Naive B cell (primary cell): ENCODE measurements at places on chromosomes 12 and 14.

DNA sequence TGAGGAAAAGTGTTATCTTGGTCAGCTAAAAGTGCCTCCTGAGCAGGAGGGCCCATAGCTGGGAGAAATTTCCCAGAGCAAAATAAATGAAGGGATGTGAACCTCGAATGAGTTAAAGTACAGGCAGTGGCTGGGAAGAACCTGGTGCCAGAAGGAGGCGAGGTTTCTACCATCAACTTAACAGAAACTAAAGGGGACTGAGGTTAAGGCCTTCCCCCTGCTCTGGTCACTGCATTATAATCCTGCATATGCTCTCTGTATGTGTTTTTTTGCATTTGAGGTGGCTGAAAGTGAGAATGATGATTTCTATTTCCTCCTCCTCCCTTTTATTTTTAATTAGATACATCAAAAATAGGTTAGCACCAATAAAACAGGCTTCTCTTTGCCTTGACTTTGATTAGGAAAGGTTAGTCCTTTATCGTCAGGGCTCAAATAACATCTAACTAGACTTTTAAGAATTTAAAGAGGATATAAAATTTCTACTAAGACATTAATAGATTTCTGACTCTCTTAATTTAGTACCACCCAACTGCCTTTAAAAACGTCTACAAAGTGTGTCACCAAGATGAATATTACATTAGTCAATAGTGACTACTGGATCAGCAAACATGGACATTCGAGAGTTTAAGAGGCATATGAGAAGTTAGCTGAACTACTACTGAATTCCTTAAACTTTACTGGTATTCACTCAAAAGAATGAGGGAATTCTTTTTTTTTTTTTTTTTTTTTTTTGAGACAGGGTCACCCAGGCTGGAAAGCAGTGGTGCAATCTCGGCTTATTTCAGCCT, 49.2 kb downstream of the GALNT4 start:
- H3K27me3 ChIP-seq: no peaks in the 10 kb centered on the region
- peak overlapping the region; percentile 76 for H3K27ac ChIP-seq
- H3K4me1 ChIP-seq: peaks cover 5% of the 10 kb centered on the region
- no peaks in the 10 kb centered on the region for H3K36me3 ChIP-seq

DNA sequence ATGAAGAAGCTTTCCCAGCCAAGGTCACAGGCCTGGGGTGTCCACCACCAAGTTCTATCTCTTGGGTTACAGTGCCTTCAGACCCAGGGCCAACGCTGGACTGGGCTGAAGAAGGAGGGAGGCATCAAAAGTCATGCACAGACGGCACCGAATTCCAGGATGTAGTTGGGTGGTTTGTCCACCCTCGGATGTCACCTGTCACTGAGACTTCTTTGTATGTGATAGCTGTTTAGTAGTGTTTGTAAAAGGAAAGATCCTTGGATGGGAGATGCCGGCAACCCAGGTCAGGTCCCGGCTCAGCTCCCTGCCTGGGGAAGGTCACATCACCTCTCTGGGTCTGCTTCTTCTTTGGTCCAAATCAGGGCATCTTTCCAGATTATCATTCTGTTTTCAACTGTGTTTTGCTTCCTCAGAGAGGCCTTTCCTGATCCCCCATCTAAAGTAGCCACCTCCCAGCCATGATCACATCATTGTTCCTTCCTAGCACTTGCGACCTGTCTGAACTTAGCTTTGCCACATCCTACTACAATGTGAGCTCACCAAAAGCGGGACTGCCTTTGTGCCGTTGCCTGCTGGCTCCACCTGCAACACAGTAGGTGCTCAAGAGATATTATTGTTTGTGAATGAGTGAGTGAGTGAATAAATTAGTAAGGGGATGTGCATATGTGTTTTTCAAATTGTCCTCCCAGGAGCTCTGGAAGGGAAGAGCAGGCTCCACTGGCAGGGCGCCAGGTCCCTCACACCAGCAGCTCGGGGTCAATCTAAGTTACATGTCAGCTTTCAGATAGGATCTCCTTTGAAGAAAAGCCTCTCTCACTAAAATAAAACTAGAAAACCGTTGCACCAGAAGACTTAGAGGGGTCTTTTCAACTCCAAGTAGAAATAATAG, 2.1 kb downstream of the TSPAN11 start:
- no peak overlapping the region for H3K4me3 ChIP-seq
- H3K36me3 ChIP-seq: no peaks in the 10 kb centered on the region
- peaks cover 70% of the 10 kb centered on the region for H3K27me3 ChIP-seq
- no peaks in the 10 kb centered on the region for H3K4me1 ChIP-seq
- DNase-seq: no peak
- no peak overlapping the region for H3K27ac ChIP-seq

DNA sequence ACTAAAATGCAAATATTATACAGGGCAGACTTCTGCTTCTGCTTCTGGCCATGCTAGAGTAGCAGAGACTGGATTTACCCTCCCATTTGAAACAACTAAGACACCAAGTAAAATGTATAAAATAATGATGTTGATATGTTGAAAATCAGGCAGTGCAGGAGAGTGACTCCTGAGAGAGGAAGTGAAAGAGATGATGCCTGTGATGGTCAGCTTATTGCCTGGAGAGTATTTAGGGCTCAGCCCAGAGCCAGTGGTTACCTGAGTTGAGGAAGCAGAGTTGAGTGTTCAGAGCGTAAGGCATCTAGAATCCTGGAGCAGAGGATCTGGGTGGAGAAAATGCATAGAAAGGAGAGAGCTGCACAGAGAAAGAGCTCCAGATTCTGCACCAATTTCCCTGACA, 131.8 kb upstream of the C14orf180 start:
- H3K27ac ChIP-seq: no peak overlapping the region
- H3K36me3 ChIP-seq: peaks cover 25% of the 10 kb centered on the region
- DNase-seq: no peak
- peaks cover 26% of the 10 kb centered on the region for H3K27me3 ChIP-seq
- H3K4me3 ChIP-seq: no peak overlapping the region

DNA sequence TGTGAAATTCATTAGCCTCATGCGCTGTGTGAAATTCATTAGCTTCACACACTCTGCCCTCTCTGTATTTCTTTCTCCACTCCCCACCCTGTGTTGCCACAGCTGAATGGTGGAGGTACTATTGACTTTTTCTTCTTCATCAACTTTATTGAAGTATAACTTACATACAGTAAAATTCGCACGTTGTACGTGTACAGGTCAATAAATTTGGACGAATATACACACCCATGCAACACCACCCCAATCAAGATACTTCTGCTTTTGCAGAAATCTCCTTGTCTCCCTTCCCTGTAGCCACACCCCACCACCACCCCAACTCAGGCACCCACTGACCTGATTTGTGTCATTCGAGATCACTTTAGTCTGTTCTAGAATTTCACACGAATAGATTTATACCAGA, 51.8 kb downstream of the FBXL14 start:
- H3K4me1 ChIP-seq: no peaks in the 10 kb centered on the region
- peaks cover 40% of the 10 kb centered on the region for H3K27me3 ChIP-seq
- no peak for DNase-seq
- no peaks in the 10 kb centered on the region for H3K36me3 ChIP-seq
- H3K27ac ChIP-seq: no peak overlapping the region

DNA sequence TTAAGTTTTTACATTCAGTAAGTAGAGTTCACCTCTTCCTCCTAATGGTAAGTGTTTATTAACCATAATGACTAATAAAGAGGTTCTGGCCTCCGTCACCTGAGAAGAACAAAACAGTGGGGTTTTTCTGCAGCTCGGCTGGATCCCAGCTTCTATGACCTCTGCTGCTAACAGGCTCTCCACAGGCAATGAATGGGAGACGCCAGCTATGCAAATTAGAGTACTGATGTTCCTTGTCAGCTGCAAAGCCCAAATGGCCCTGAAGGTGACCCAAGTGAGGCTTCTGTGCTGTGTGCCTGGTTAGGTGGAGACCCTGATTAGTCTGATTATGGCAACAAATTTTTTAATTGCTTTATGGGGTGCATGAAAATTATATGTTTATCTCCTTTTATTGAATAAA, 218.1 kb downstream of the APAF1 start:
- H3K4me3 ChIP-seq: no peak overlapping the region
- no peak for DNase-seq
- no peak overlapping the region for H3K27ac ChIP-seq
- H3K27me3 ChIP-seq: no peaks in the 10 kb centered on the region

DNA sequence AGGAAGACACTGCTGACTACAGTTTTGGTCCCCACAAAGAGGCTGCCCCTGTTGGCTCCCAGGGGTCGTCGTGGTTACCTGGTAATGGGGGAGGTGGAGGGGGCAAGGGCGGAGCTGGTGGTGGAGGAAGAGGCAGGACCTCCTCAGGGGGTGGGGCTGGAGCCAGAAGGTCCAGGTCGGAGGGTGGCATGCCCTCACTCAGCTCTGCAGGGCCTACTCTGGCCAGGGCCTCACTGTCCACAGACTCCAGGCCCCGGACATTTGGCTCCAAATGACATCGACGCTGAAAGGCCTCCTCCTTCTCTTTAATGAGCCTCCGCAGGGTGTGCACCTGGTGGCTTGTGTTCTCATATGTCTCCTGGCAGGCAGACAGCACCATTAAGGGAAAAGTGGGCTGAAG, 28.5 kb downstream of the PRPF40B start:
- no peak overlapping the region for H3K27ac ChIP-seq
- peaks cover 38% of the 10 kb centered on the region for H3K4me1 ChIP-seq
- no peaks in the 10 kb centered on the region for H3K27me3 ChIP-seq
- no peak for DNase-seq
- H3K4me3 ChIP-seq: no peak overlapping the region

DNA sequence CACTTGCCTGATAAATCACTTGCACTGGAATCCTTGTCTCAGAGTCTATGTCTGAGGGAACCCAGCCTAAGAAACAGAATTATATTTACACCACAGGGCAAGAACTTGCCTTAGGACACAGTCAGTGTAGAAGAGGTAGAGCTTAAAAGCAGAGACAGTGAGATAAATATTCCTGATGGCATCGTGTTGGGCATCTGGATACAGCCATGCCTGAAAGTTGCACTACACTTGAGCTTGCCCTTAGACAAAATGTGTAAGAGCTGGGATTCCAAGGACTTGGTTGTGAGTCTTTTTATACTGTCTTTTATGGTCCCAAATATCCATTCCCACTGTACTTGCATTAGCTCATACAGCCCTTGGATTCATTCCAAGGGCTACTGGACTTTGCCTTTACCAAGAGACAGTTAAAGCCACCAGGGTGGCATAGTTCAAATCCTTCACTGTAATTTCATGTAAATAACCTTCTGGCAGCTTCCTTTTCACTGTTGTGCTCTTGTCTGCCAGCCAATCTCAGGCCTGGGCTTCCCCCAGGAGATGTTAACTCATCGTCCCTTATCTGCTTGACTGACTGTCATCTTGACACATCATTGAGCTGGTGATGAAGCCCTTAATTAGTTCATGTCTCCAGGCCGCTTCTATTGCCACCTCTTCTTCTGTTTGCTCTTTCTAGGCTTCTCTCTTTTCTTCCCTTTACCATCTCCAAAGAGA, 577.9 kb upstream of the TBX3 start:
- H3K27ac ChIP-seq: no peak overlapping the region
- H3K36me3 ChIP-seq: no peaks in the 10 kb centered on the region
- H3K27me3 ChIP-seq: no peaks in the 10 kb centered on the region
- no peak overlapping the region for H3K4me3 ChIP-seq

DNA sequence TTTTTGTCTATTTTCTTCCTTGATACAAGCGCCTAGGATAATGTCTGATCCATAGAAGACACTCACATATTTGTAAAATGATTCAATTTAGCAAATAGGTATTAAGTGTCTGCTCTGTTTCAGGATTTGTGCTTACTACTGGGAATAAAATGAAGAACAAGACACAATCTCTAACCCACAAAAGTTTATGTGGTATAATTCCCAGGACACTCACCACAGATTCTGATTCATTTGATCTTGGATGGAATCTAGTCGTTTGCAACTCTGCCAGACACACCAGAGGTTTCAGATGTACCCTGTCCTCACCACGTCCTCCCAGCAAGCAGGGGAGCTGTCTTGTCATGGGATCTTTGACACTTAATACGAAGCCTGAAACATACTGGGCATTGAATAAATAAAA, 208.3 kb downstream of the LRIG3 start:
- no peak for DNase-seq
- no peaks in the 10 kb centered on the region for H3K36me3 ChIP-seq
- no peak overlapping the region for H3K27ac ChIP-seq
- no peaks in the 10 kb centered on the region for H3K27me3 ChIP-seq

DNA sequence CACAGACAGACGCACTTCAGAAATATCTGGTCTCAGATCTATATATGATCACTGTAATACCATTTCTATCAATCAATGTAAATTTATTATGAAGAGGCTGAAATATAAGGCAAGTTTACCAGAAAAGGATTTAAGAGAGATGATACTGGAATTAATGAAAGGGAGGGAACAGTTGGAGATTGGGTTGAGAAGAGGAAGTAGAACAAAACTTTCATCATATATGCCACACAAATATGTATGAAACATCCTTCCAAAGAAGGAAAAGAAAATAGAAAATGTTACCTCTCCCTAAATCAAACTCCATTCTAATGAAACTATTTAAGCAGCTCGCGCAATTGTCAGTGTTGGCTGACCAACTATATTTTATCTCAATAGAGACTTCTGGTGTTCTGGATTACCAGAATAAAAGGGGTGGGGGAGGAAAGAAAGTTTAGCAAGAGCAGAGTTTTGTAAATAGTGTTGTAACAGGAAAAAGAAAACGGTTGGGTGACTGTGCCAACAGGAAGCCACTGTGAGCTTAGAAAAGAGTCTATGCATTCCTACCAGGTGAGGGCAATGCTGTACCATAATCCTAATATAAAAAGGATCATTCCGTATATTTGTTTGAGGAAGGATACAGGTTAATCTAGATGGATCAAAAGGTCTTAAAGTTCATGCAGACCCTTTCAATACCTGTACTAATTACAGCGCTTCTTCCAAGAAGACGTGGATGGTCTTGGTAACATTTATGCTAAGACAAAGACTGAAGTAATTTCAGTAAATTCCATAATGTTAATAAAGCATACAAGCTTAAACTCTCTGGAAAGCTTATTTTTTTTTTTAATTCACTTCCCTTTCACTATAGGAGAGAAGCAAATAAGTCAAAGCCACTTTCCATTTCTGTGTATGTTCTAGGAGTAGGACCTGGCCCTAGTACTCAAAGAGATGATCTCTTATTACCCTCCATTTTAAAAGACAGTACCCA, 14.5 kb upstream of the LLPH start:
- no peak for DNase-seq
- no peaks in the 10 kb centered on the region for H3K27me3 ChIP-seq
- H3K4me1 ChIP-seq: peaks cover 27% of the 10 kb centered on the region
- no peak overlapping the region for H3K4me3 ChIP-seq
- no peak overlapping the region for H3K27ac ChIP-seq

GRCh38 chr12:41277100-41277945, 89.2 kb downstream of the PDZRN4 start:
- DNase-seq: peak; percentile 14
- H3K4me3 ChIP-seq: no peak overlapping the region
- no peak overlapping the region for H3K27ac ChIP-seq
- no peaks in the 10 kb centered on the region for H3K27me3 ChIP-seq
- no peaks in the 10 kb centered on the region for H3K4me1 ChIP-seq

GRCh38 chr12:107225635-107226034, 132.3 kb upstream of the CRY1 start:
- no peak for DNase-seq
- no peaks in the 10 kb centered on the region for H3K4me1 ChIP-seq
- H3K36me3 ChIP-seq: no peaks in the 10 kb centered on the region
- H3K27me3 ChIP-seq: peaks cover 17% of the 10 kb centered on the region
- no peak overlapping the region for H3K4me3 ChIP-seq

GRCh38 chr12:93996321-93996720, 152.1 kb upstream of the PLXNC1 start:
- H3K4me1 ChIP-seq: no peaks in the 10 kb centered on the region
- no peaks in the 10 kb centered on the region for H3K36me3 ChIP-seq
- H3K27me3 ChIP-seq: no peaks in the 10 kb centered on the region
- no peak overlapping the region for H3K4me3 ChIP-seq
- H3K27ac ChIP-seq: no peak overlapping the region
